Activated naive CD8-positive, alpha-beta T cell treated with anti-CD3 and anti-CD28 coated beads, Interleukin-2, amount 50 U/mL, for 16 hours (primary cell): ENCODE measurements at places on chromosomes 5 and 9.

GRCh38 chr5:177070536-177071191, 16.1 kb upstream of the FGFR4 start:
- DNase-seq: no peak

GRCh38 chr9:87198716-87199115, 251.4 kb upstream of the GAS1 start:
- DNase-seq: no peak

DNA sequence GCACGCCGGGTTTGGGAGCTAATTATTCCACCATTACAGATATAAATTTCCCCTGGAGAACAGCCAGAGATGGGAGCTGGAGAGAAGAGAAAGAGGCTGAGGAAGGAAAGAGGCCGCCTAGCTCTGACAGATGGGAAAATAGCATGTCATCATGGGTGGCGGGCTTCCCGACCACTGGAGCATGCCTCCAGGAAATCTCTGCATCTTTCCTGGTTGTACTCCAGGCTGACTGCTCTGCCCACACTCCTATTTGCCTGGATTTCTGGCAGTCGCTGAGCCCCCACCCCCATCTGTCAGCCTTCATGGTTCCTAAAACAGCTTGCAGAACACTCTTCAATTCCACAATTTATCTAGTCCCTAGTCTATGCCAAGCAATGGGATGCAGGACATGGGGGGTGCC, 14.3 kb upstream of the GABRP start:
- no peak for DNase-seq

DNA sequence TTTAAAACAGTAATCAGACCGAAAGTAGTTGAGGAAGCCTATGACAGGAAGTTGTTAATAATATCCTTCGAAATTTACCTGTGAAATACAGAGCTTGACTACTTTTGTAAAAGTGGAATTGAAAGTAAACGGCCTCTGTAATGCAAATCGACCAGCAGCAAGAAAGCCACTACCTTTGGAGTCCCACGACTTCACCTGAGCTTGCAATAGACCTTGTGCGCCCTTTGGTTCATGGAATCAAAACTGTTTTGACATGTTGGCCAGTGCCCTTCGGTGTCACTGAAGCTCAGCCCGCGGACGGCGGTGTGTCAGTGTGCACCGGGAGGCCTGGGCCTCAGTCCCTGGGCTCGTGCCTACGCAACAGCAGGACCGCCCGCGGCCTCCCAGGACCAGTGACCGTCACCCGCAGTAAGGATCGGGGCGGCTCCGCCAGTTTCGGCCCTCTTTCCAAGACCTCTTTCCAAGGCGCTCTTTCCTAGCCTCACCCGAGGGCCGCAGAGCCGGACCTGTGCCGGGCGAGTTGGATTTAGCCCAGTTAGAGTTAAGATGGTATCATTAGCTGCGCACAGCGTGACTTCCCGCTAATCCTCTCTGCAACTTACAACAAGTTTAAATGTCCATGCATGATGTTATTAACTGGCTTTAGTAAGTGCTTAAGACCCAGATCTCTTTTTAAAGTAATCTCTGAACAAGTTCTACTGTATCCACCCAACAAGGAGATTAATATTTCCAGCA, 223.3 kb downstream of the MEF2C start:
- DNase-seq: no peak

- no peak for DNase-seq
These were observed 73.6 kb upstream of the SUSD1 start for GRCh38 chr9:112248722-112249121.

GRCh38 chr5:126055348-126055729, 367.9 kb upstream of the GRAMD2B start:
- no peak for DNase-seq

GRCh38 chr9:121851641-121852091, 200.2 kb downstream of the DAB2IP start:
- no peak for DNase-seq

- DNase-seq: no peak
These were observed 389.5 kb downstream of the KIF4B start for GRCh38 chr5:155402927-155403640.

DNA sequence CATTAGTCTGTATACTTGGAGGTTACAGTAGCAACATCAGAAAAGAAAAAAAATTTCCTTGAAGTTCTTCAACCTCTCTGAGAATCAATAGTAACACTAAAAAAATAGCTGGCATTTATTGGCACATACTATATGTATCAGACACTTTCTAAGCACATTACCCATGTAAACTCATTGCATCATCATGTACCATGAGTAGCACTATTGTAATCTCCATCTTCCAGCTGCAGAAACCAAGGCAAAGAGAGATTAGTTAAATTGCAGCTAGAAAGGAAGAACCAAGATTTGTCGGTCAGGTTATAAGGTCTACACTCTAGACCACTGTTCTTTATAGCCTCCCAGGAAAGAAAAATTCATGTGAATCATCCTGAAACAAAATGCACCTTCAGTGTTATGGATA, 31.4 kb upstream of the RAB3C start:
- DNase-seq: no peak

GRCh38 chr5:106858616-106859015, 812.1 kb downstream of the EFNA5 start:
- no peak for DNase-seq

DNA sequence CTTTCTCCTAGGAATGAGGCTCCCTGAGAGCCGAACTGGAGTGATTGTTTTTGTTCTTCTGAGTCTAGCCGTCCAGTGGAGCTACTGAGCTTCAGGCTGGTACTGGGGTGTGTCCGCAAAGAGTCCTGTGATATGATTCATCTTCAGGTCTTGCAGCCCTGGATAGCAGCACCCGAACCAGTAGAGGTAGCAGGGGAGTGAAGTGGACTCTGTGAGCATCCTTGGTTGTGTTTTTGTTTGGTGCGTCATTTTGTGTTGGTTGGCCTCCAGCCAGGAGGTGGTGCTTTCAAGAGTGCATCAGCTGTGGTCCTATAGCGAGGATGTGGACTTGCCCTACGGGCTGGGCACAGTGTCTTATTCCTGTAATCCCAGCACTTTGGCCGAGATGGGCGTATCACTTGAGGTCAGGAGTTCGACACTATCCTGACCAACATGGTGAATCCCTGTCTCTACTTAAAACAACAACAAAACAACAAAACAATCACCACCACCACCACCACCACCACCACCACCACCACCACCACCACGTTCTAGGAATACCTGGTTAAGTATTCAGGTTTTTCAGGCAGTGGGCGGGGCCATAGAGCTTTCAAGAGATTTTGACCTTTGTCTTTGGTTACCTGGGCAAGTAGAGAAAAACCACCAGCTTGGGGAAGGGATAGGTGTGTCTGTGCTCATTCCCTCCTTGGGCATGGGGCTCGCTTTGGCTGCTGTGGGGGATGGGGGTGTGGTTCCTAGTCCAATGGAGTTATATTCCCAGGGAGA, 154.0 kb downstream of the WDR70 start:
- no peak for DNase-seq

GRCh38 chr5:125464847-125465432, 718.5 kb upstream of the ZNF608 start:
- DNase-seq: no peak

GRCh38 chr9:111728143-111728542, 66.6 kb downstream of the SHOC1 start:
- DNase-seq: no peak

DNA sequence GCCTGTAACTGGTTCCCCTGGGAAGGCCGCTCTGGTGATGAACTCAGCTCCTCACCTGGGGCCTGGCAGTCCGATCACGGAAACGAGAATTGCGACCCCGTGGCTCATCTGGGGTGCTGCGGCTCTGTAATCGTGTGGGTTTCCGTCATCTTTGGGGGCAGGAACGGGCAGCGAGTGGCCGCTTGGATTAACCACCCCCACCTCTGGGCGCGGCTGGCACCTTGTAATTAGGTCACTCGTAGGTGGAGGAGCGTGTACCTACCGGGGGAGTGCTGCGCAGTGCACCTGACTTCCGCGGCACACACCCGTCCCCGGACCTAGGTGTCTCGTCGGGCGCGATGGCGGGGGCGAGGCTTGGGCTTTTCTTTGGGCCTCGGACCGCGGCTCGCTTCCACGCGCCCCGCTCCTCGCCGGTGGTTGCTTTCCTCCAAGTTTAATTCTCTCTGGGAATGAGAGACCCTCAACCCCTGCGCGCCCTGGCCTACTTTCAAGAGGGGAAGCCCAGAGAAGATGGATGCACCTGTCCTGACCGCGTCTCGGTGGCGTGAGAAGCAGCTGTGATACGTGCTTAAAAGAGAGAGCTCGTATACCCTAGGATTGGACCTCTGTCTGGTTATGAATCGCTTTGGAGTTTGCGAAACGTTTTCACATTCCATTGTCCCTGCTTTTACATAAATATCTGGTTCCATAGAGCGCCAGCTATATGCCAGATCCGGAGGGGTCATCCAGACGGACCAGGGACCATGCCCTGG, 744 bp upstream of the PPP2CA start:
- peak; percentile 46 for DNase-seq

GRCh38 chr9:128920381-128921058, at the start of gene PHYHD1:
PHYHD1 (plus strand) TSS chr9:128920982; CDS start chr9:128922324, 1,342 bp downstream.
- no peak for DNase-seq

- no peak for DNase-seq
These were observed 32.8 kb upstream of the TGFBI start for GRCh38 chr5:135995976-135996375.

- DNase-seq: no peak
These were observed 657 bp downstream of the NUP214 start for GRCh38 chr9:131126059-131126426.

- DNase-seq: no peak
These were observed 36.8 kb downstream of the ROPN1L start for GRCh38 chr5:10478436-10478835.

DNA sequence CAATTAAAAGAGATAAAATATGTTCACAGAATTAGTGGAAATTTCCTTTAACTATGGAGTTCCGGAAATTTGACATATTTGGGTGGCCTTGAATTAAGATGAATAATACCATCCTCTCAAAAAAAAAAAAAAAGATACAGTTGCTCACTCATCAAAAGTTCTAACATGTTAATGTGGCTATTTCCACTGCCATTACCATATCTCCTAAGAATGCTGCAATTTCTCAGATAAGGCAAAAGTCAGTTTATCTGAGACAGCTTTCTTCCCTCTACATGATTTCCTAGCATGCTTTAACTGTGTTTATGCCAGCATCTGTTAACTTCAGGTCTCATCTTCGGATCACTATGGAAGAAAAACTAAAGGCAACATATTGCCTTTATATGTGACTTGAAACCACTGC, 2.6 kb downstream of the FASTKD3 start:
- no peak for DNase-seq

DNA sequence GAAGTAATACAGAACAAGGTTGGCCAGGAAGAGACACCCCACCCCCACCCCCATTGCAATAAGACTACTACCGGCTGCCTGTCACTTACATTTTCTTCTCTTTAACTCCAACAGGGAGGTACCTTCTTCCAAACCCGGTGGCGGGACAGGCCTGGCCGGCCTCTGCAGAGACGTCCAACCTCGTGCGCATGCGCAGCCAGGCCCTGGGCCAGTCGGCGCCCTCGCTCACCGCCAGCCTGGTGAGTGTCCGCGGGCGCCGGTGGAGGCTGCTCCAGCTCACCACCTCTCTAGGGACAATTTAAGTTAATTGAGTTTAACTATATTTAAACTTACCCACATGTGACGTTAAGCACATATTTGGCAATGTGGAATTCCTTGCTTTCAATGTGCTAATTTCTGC, 192.4 kb downstream of the MAST4 start:
- no peak for DNase-seq

DNA sequence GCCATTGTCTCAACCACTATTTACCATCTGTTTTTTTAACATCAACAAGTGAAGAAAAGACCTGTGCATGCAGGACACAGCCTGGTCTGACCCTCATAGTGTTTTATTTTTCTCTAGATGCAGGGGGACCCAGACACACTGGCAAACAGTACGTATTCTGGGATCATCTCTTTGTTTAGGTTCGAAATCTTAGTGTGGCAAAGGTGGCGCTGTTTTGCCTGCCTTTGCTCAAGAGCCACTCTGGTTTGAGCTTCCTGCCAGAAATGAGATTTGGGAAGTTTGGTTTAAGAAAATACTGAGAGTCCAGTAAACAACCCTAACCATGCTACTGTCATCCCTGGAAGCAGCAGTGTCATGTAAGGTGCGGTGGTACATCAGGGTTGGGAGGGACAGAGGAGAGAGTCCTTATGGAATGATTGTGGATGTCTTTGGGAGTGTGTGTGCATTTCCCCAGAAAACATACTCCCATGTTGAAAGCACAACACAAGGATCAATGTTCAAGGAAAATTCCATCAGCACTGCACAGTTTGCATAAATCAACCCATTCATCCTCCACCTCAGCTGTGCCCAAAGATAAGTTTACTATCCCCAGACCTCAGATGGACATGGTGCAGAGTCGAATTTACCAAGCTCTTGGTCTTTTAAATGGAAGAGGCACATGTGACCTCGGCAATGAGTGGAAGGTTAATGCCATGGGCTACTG, 34.0 kb upstream of the FLT4 start:
- no peak for DNase-seq

GRCh38 chr9:114467910-114468309, 37.4 kb downstream of the WHRN start:
- no peak for DNase-seq

- no peak for DNase-seq
These were observed 294.8 kb downstream of the KCTD16 start for GRCh38 chr5:144465441-144465840.

DNA sequence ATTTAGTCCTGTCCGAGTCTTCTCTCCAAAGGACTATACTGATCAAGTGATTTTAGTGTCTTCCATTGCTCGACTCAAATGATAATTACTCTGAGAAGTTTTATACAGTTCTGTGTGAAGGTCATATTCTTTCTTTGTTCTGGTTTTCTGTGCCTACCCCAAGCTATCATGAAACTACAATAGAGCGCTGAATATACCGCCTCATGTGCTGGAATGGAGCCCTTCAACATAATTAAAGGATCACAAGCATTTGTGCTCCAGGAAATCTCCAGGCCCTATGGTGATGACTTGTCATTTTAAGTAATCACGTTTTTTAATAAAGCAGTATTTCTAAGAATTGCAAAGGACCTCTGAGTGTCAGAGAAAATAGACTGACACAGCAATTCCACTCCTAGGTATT, 10.9 kb upstream of the SLC31A2 start:
- no peak for DNase-seq

GRCh38 chr9:76962732-76963131, 56.7 kb upstream of the FOXB2 start:
- no peak for DNase-seq

DNA sequence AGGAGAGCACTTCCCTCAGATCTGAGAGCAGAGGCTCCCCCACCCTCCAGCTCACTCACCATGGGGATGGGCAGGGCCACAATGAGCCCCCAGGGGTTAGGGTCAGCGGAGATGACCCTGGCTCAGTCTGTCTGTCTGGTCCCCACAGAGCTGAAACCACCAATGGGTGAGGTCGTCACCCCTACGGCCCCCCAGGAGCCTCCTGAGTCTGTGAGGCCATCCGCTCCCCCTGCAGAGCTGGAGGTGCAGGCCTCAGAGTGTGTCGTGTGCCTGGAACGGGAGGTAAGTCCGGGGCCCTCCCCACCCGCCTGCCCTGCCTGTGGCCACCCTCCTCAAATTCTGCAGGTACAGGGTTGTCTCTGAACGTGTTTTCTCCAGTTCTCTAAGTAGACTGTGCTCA, 49.6 kb downstream of the LRSAM1 start:
- DNase-seq: no peak

GRCh38 chr9:89116064-89116804, 62.4 kb downstream of the SHC3 start:
- no peak for DNase-seq
